ENCODE measurements at places on chromosomes 4 and X.

DNA sequence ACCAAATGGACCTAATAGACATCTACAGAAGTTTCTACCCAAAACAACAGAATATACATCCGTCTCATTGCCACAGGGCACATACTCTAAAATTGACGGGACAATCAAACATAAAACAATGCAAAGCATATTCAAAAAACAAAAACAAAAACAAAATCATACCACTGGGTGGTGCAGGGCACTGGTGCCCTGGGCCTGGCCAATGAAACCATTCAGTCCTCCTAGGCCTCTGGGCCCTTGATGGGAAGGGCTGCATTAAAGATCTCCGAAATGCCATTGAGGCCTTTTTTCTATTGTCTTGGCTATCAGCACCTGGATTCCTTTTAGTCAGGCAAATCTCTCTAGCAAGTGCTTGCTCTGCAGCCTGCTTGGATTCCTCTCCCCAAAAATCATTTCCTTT is 213.9 kb upstream of the ZCCHC13 start:
- DNase-seq, result no peak

DNA sequence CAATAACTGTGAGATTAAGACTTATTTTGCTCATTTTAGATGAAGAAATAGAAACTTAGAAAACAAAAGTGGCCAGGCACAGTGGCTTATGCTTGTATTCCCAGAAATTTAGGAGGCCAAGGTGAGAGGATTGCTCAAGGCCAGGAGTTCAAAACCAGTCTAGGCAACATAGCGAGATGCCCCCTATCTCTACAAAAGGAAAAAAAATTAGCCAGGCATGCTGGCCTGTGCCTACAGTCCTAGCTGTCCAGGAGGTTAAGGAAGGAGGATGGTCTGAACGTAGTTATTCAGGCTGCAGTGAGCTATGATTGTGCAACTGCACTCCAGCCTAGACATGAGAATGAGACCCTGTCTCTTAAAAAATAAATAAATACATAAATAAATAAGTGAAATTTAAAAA is 28.0 kb downstream of the APELA start:
- DNase-seq, result no peak

- no peak for DNase-seq
Observed at GRCh38 chr4:100240008-100240407, 49.7 kb upstream of the DDIT4L start.

- DNase-seq, result no peak
Observed at GRCh38 chr4:41506130-41506529, 31.8 kb upstream of the LIMCH1 start.

GRCh38 chr4:37015391-37015790 is 229.2 kb upstream of the NWD2 start:
- DNase-seq, result no peak

DNA sequence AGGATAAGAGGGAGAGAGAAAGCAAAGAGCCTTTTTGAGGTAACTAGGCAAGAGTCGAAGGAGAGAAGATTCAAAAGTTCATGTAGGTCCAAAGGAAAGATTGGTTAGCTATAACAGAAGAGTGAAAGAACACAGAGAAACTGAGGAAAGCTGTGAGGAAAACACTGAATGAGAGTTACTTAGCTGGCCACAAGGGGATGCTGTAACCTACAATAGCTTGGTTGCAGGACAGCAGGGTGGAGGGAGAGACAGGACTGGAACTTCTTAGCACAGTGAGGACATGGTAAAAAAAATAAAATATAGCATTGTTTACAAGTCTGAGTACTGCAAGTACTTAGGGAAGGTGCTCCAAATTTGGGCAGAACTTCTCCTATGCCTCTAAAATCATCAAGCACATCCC is 48.3 kb downstream of the RAI2 start:
- no peak for DNase-seq

GRCh38 chr4:129978315-129978714 is 882.4 kb downstream of the C4orf33 start:
- DNase-seq, result no peak

DNA sequence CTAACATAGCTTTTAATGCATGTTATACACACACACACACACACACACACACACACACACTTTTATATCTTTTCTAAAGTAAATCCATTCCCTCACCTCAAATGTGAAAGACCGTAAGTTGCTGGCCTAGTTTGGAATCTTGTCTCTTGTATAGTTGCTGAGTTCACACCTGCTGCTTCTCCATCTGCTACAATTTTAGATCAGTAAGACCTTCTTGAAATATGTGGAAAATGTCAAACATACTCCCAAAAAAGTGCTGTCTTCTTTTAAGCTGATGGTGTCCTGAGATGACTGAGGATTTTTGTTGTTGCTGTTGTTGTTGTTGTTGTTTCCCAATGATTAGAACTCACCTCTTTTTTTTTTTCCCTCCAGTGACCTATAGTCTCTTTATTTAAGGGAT is 121.3 kb downstream of the SNCA start:
- no peak for DNase-seq

DNA sequence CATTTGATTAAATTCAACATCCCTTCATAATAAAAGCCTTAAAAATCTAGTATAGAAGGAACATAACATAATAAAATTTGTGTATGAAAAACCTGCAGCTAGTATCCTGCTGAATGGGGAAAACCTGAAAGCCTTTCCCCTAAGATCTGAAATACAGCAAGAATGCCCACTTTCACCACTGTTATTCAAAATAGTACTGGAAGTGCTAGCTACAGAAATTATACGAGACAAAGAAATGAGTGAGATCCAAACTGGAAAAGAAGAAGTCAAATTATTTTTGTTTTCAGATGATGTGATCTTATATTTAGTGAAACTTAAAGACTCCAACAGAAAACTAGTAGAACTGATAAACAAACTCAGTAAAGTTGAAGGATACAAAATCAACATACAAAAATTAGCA is 152.9 kb downstream of the RTL3 start:
- no peak for DNase-seq

GRCh38 chr4:90211174-90211573 is 84.0 kb downstream of the CCSER1 start:
- no peak for DNase-seq

DNA sequence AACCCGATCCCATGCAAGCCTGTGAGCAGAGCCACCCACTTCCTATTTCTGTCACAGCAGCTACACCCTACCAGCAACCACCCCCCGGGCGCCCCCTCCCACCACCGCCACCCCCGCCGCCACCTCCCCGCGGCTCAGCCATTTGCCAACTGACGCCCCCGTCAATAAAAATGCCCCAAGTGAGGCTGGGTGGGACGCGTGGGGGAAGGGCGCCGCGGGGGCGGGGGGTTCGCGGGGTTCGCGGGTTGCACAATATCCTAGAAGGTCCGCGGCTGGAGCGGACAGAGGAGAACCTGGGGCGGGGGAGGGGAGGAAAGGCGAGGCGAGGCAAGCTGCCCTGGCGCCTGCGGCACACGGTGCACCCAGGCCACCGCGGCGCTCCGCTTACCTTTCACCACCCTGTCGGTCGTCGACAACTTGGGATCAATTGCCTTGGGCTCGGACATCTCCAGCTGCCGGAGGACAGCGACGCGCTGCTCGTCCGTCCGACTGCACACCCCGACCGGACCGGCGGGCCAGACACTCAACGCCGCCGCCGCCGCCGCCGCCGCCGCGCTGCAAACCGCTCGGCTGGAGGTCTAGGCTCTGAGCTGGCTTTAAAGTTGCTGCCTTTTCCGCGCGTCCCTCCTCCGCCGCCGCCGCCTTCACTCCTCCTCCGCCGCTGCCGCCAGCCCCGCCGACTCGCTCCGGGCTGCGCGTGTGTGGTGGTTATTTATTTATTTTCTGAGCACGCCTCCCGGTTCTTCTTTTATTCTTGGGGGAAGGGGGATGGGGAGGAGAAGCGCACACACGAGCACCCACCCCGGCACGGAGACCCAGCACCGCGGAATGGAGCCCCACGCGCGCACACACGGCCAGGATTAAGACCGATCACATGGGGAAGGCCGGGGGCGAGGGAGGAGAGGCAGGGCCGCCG is 717 bp downstream of the PPP3CA start:
- DNase-seq, result no peak

DNA sequence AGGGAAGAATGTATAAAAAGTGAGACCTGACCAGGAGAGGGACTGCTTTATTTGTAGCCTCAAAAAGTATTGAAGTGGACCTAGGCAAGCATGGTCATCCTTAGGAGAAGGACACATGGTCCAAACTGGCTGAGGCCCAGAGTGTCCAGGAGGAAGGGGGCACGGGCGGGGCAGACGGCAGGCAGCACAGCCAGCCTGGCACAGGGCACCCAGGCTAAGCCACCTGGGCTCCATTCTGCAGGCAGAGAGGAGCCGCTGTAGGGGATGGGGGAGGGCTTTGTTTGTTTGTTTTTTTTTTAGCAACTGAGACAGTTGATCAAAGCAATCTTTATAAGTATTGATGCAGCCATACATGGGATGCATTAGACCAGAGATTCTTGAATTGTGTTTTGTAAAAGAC is 188.6 kb downstream of the PRDM5 start:
- DNase-seq, result no peak

DNA sequence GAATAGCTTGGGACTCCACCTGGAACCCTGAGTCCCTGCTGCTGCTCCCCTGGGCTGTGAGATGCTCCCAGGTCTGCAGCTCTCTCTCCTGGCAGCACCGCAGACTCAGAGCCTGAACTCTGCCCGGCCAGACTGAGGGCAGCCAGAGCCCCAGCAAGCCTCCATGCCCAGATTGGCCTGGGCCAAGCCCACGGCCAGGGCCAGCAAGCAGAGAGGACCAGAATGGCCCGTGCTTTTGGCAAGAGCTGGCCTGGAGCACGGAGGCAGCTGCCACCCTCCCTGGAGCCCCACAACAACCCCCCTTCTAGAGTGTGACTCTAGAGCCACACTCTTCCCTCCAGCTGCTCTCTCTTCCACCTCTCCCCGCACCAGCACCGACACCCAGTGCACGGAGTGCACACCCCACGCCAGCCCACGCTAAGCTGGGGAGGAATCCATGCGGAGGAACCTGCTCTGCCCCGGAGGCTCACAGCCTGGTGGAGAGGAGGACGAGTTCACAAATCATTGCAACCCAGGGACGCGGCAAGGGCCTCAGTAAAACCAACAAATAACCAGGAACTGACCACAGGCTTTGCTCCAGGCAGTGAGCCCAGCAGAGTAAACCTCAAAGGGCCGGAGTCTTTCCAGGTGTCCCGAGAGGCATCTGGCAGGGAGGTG is 110.3 kb downstream of the HMX1 start:
- no peak for DNase-seq

GRCh38 chr4:162408309-162408708 is 244.5 kb upstream of the FSTL5 start:
- no peak for DNase-seq

GRCh38 chr4:186840771-186841301 is 117.2 kb upstream of the FAT1 start:
- no peak for DNase-seq

DNA sequence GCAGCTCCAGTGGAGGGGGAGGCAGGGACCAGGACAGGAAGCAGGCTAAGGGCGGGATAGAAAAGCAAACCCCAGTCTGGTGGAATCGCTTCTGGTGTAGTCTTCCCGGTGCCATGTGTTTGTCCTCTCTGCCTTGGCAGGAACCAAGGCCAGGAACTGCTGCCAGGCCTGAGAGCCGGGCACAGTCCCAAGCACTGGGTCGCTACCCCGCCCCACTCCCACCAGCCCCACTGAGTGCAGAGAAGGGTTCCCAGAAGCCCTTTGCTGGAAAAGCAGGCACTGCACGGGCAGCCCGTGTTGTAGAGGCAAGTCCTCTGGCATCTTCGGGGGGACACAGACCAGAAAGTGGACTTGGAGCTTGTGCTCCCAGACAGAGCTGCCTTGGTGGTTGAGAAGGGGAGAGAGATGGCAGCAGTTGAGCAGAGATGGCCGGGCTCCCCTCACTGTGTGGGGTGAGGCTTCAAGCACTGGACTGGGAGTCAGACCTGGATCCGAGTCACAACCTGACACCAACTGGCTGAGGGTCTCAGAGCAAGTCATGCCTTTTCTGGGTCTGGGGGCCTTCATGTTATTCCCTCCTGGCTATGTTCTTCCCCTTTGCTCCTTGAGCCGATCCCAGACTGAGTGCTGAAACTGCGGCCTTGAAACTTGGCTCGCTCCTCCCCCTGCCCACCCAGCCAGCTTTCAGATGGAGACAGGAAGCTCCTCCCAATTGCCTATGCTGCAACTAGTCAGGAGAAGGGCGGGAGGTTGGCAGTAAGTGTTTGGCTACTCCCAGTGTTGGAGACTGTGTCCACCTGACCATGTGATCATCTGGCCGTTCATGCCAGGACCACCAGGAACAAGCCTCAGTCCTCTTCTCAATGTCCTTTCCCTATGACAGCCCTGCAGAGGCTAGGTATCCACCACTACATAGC is 59.7 kb upstream of the MTM1 start:
- DNase-seq, result no peak

- no peak for DNase-seq
Observed at GRCh38 chrX:121389976-121390714, 342.7 kb downstream of the GLUD2 start.

- DNase-seq, result no peak
Observed at GRCh38 chr4:1578251-1578773, 105.8 kb downstream of the FAM53A start.

- DNase-seq, result no peak
Observed at GRCh38 chr4:28167411-28167810, 1306.8 kb downstream of the STIM2 start.
